Stimulated activated CD8-positive, alpha-beta memory T cell treated with anti-CD3 and anti-CD28 coated beads, Interleukin-4, amount 100 ng/mL, for 24 hours (primary cell): ENCODE measurements at places on chromosomes 16 and 17.

DNA sequence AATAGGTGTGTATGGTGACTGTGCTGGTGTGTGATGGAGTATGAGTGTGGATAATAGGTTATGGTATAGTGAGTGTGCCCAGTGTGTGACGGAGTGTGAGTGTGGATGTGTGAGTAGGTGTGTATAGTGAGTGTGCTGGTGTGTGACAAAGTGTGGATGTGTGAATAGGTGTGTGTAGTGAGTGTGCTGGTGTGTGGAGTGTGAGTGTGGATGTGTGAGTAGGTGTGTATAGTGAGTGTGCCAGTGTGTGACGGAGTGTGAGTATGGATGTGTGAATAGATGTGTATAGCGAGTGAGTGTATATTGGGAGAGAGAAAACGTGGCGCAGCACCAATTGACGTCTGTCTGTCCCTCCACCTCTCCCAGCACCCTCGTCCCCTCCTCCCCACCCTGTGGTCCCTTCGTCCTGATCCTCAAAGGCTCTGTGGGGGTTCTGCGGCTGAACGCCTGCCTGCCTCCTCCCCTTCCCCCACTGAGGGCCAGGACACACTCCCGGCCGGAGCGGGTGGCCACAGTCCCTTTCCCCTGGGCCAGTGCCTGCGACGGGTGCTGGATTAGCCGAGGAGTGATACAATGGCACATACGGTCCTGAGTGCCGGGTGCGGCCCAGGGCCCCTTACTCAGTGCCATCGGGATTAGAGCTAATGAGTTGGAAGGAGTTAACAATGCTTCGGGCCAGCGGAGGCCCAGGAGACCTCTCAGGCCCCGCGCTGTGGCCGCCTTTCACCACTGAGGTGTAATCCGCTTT lies 160.0 kb downstream of the MRM1 start:
- DNase-seq: no peak

- DNase-seq: no peak
Observed at GRCh38 chr16:80347900-80348299, 192.9 kb upstream of the DYNLRB2 start.

GRCh38 chr16:74449470-74449869 lies 28.2 kb upstream of the CLEC18B start:
- DNase-seq: no peak

GRCh38 chr16:50677351-50677750 lies 3.8 kb downstream of the SNX20 start:
- no peak for DNase-seq

DNA sequence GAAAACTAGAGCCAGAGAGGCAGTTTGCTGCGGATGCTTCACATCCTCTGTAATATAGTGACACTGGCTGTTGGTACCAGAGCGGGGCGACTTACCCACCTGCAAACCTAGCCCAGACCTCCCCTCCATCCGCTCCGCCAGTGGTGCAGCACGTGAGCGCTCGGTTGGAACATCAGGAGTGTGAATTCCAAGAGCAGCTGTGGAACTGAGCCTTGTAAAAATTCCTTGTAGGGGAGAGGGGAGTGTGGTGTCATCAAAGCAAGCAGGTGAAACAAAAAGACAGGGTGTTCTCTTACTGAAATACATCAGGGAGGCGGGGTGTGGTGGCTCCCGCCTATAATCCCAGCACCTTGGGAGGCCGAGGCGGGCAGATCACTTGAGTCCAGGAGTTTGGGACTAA lies 51.3 kb downstream of the CCDC42 start:
- no peak for DNase-seq

DNA sequence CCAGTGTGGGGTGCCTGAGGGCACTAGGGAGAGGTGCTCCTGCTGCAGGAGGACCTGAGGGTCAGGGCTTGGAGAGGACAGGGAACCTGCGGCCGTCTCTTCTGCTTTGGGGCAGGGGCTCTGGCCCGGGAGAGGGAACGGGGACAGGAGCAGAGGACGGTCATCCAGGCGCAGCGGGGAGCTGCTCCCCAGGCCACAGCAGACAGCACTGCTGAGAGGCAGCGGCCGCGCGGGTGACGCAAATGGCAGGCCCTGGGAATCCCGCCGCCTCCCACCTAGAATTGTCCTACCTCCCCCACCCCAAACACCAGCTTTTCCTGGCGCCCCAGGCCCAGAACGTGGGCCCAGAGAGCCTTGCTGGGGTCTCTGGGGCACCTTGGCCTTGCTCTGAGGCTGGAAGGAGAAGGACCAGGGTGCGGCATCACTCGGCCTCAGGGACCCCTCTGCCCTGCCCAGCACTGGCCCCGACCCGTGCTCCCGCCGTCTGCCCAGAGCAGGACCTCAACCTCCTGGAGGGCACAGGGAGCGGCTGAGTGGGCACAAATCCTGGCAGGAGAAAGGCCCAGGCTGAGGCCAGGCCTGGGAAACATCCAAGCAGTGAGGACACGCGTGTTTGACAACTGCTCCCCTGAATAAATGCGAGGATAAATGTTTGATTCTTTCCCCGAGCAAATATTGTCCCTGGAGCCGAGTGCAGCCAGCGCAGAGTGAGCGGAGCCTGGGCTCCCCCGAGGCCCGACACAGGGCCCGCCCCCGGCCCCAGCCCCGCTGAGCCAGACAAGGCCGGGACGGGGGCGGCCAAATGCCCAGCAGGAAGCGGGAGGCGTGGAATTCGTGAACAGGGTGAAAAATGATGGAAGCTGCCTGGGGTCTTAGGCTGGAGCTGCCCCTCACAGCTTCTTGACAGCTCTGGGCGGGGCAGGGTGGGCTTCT lies 8.5 kb downstream of the SSTR5 start:
- DNase-seq: no peak

DNA sequence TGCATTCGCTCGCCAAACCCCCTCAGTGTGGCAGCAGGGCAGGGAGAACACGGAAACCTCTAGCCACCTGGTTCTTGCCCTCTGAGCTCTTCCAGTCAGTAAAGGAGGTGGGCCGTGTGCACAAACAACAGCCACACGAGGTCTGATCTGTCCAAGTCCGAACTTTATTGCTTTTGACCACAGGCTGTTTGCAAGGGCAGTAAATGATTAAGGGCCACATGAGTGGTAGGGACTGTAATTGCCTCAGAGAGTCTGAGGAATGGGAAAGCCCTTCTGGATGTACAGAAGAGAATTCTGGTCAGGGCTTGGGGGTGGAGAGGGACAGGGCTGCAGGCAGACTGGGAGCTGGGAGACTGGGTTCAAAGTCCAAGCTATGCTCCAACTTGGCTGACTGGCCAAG lies 75.7 kb upstream of the LHX1 start:
- no peak for DNase-seq

DNA sequence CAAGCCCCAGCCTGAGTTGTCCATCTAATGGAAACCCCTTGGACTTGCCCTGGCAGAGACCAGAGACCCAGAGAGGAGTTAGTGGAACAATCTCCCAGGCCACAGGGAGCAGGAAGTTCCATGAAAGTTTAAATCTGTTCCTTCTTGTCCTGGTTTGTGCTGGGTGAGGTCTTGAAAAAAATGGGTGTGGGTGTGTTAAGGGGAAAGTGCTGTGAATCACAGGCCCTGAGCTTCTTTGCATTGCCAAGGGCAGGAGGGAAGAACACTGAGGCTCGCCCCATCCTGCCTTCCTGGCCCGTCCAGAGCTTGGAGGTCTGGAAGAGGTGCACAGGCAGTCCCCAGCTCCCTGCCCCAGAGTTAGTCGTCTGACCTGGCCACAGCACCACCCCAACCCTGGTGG lies 2.3 kb downstream of the ADORA2B start:
- DNase-seq: no peak

DNA sequence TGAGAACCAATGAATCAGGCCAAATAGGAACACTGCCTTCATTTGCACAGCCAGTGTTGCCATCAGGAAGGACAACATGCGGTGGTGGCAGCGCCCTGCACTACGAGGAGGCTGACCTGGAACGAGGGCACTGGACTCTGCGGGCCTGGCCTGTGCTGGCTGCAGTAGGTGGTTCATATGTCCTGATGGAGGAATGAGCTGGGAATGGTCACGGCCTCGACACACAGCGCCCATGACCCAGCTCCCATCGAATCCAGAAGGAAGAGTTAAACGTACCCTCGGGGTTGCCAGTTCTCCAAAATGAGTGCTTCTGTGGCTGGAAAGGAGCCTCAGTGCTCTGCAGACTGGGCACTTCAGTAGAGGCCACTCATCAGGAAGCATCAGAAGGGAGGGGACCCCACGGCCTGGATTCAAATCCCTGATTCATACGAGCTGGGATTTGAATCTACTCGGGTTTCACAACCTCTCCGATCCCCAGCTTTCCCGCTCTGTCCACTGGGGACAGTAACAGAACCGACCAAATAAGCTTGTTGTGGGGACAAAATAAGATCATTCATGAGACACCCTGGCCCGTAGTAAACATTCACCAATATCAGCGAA lies 85.5 kb downstream of the ZDHHC7 start:
- no peak for DNase-seq

DNA sequence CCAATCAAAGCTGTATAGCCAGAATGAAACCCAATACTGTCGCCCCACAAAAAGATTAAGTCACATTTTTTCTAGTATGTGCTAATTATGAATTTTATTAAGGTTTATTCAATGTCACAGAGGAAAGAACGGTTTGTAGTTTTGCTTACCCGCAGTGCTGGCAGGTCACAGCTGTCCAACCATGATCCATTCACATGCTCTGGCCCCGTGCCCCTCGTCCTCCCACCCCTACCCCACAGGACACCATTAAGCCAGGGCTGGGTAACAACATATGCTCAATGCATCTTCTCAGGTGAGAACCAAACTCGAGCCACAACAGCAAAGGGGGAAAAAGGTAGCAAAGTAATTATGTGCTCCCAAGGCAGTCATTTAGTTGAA lies 589 bp upstream of the FBF1 start:
- no peak for DNase-seq

GRCh38 chr17:381516-381915 lies 28.9 kb upstream of the RPH3AL start:
- DNase-seq: no peak

GRCh38 chr16:28181515-28181914 lies 30.2 kb downstream of the XPO6 start:
- DNase-seq: no peak

DNA sequence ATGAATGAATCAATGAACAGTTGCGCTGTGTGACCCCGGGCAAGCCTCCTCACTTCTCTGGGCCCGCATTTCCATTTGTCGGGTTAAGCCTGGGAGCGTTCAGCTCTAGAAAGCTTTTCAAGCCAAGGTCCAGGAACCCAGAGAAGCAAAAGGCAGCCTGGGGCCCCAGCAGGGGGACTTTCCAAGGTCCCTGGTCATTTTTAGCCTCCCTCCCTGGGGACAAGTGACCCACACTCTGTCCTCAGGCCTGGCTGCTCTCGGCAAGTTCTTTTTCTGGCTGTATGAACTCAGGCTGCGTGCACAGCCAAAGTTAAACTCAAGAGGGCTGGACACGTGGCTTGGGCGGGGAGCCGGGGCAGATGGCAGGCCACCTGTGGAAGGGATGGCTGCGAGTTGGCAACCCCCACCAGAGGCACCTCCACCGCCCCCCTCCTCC lies 41.4 kb upstream of the CIBAR2 start:
- no peak for DNase-seq

DNA sequence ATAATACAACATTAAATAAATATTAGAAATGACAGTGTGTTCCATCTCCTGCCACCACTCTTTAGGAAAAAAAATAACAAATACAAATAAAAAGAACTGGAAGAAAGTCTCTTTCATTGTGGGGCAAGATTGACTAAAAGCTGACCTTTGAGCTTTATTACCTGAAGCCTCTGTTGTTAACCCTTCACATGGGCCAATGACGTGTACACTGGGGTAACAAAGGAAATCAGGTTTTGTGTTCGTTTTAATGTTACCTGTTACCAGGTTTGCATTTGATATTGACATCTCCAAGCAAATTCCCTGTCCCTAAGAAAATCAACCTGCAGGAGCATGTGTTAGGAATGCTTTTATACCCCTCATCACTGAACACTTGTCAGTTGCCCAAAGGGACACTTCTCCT lies 39.0 kb downstream of the NLK start:
- no peak for DNase-seq

DNA sequence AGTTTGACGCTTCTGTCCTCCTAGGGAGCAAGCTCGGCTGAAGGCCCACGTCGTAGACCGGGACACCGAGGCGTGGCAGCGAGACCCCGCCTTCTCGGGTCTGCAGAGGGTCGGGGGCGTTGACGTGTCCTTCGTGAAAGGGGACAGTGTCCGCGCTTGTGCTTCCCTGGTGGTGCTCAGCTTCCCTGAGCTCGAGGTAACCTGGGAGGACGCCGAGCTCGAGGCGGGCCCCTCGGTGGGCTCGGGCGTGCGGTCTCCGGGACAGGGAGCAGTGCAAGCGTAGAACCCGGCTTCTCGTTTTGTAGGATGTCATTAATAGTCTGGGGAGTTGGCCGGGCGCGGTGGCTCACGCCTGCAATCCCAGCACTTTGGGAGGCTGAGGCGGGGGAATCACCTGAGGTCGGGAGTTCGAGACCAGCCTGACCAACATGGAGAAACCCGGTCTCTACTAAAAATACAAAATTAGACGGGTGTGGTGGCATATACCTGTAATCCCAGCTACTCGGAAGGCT lies 715 bp downstream of the ENDOV start:
- no peak for DNase-seq

- DNase-seq: no peak
Observed at GRCh38 chr16:72959301-72959996, 88.5 kb downstream of the ZFHX3 start.

GRCh38 chr16:20847550-20847949 lies 41.2 kb downstream of the REXO5 start:
- DNase-seq: no peak

- DNase-seq: no peak
Observed at GRCh38 chr16:86737083-86737482, 158.7 kb downstream of the FOXL1 start.

DNA sequence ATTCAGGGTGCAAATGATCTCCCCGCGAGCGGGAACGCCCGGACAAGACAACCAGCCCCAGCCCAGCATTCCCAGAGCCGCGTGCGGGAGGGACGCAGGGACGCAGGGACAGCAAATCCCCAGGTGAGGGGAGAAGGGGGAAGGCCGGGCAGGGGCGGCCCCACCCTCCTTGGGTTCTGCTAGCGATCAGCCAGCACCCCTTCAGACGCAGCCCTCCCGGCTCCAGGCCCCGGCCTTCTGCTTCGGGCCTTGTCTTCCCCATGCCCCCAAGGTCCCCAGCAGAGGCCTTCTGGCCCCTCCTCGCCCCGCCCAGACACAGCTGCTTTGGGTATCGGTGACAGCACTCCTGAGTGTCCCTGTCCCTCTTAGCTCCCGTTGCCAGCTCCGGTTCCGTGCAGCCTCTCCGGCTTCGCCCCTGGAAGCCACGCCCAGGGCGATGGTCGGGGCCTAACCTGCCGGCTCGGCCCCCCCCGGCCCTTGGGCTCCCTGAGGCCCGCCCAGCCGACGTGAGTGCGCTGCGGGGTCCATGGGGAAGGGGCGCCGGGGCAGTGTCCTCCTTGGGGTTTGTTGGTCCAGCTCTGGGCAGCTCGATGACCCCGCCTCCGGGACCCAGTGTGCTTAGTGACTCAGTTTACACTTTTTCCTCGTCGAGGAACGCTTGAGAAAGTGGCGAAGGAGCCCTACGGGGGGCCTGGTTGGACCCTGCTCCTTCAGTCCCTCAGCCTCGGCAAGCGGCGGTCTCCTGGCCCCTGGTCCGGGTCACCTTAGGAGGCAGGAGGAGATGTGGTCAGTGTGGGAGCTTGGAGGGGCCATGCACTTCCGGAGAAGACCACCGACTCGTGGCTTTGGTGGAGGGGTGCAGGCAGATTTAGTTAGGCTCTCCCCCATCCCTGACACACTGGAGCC lies 50.5 kb upstream of the AMZ2 start:
- no peak for DNase-seq

GRCh38 chr17:13158494-13159240 lies 140.8 kb upstream of the ELAC2 start:
- no peak for DNase-seq

GRCh38 chr16:53052519-53053501 lies at the start of gene CHD9NB:
Gene CHD9NB, minus strand, starts transcription at chr16:53052897. Its CDS starts 8,739 bp downstream, at chr16:53044158.
- DNase-seq: no peak

GRCh38 chr16:47069841-47070584 lies 73.7 kb downstream of the NETO2 start:
- no peak for DNase-seq
